ENCODE measurements at places on chromosomes 1 and 21.

GRCh38 chr1:17498214-17498613 is 41.3 kb upstream of the ARHGEF10L start:
- DNase-seq, result no peak

GRCh38 chr1:25197235-25197975 is 34.9 kb downstream of the SYF2 start:
- DNase-seq, result peak; percentile 78

DNA sequence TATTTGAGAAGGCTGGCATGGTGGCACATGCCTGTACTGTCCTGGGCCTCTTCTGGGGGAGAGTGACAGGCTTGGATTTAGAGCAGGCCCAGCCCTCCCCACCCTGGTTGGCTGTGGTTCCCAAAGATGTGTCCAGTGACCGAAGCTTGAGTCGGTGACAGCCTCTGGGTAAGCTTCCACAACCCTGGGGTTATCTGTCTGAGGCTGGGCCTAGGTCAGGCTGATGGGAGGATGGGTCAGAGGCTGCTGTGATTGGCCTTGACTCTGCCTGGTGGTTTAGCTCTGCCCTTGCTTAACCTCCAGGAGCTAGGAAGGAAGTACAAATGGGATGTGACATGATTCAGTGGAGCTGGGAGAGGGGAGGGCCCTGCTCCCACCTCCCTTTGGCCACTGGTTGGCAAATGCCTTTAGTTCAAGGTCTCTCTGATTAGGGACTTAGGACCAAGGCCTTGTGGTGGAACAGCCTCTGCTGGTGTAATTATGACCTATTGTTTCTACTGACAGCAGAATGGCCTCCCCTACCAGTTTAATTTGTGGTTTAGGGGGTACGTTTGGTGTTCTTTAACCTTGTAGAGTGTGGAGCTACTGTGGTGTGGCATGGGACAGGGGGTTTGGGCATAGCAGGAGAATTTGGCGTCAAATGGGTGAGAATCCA is 16.6 kb downstream of the NUDC start:
- no peak for DNase-seq

GRCh38 chr1:9595156-9595967 is 6.7 kb downstream of the TMEM201 start:
- DNase-seq, result no peak

- no peak for DNase-seq
Observed at GRCh38 chr1:54253480-54253879, 53.5 kb downstream of the MRPL37 start.

- DNase-seq, result no peak
Observed at GRCh38 chr1:14655385-14655784, 56.9 kb downstream of the KAZN start.

DNA sequence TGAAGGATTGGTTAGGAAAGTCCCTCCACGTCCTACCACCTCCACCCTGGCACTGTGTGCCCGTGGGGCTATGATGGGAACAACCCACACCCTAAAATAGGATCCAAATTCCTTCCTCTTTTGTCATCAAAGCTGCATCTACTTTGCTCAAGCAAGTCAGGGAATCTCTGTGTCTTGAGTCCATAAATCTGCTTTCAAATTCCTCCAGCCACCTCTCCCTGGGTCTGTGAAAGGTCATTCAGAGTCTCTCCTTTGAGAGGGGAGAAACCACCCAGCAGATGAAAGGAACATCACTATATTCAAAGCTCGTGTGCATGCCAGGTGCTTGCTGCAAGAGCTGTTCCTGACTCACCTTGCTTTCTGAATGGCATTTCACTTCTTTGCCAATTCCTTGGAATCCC is 243.6 kb downstream of the TM2D1 start:
- DNase-seq, result no peak
